NCI-H774 (cell line): ENCODE measurements at places on chromosomes 2 and 18.

DNA sequence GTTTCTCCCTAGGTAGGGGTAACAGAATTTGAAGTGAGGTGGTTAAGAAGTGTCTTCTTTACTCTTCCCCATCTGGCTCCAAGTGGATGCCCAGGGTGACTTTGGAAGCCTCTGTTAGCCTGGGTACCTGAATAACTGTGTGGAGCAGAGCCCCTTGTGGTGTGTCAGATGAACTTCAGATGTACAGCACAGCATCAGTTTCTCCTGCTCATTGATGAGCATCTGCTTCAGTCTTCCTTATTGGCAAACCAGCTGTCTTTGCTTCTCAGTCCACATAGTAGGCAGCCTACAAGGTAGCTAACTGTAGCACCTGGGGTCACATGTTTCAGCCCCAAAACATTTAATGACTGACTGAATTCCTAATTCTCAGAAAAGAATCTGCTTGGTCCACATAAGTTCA is 56.2 kb upstream of the ATP8B1 start:
- DNase-seq: no peak

- no peak for DNase-seq
Measured at GRCh38 chr2:74011246-74011645, 26.5 kb downstream of the TET3 start.

- DNase-seq: no peak
Measured at GRCh38 chr18:80229363-80229762, 18.0 kb downstream of the PARD6G start.

- DNase-seq: no peak
Measured at GRCh38 chr2:2892378-2892777, 485.2 kb downstream of the EIPR1 start.

DNA sequence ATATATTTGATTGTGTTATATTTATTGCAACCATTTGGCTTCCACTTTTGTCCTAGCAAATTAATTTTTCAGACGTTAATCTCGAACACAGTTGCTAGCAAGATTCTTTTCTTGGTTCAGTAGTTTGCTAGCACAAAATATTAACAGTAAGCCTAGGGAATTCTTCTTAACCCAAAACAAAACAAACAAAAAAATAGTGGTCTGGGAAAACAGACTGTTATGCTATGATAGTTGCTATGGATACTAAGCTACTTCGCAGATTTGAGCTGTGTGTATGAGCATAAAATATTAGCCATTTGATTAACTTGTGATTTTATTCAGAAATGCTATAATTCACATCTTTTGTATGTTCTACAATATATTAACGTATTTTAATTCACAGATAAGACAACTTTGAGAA is 541.5 kb upstream of the NETO1 start:
- DNase-seq: no peak

DNA sequence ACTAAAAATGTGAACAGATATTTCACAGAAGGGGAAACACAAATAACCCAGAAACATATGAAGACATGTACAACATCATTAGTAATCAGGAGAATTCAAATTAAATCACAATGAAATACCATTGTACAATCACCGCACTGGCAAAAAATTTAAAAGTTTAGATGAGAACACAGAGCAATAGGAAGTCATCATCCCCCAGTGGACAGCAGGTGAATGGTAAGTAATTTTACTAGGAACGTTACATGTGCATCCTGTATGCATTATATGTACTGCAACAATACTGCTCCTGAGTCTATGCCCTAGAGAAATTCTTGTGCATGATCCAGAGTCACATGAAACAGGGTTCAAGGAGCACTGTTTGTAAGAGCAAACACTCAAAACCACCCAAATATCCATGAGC is 713.8 kb downstream of the NRXN1 start:
- no peak for DNase-seq

DNA sequence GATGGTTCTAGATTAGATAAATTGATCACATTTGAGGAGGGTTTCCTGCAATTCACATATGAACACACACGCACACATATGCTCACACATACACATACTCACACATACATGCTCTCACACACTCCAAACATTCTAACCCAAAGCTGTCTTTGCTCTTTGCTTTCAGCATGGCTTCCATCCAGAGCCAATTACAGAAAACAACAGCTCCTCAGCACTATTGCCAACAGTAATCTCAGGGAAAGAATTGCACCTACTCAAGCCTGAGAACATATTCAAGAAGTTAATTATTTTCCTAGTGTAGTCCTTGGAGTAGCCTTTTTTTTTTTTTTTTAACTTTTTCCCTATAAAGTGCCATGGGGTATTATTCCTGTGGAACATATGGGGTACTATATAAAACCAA is 246.9 kb upstream of the PARD3B start:
- no peak for DNase-seq

- no peak for DNase-seq
Measured at GRCh38 chr2:145350011-145350410, 830.1 kb upstream of the ZEB2 start.

GRCh38 chr2:209644842-209645241 is 126.8 kb upstream of the UNC80 start:
- DNase-seq: no peak

DNA sequence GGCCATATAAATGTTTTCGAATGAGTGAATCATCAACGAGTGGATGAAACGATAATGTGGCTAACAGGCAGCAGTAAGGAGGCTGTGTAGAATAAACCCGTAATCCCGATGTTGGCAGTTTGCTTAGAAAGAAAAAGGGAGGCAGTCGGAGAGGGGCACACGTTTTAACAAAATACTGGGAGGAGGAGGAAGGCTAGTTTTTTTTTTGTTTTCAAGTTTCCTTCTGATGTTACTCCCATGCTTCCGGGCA is 476 bp upstream of the MSH2 start:
- DNase-seq: no peak

- no peak for DNase-seq
Measured at GRCh38 chr2:45654250-45654649, 2.8 kb downstream of the PRKCE start.

GRCh38 chr18:72846736-72847533 is 20.9 kb downstream of the NETO1 start:
- DNase-seq: no peak

GRCh38 chr18:79567481-79568147 is 112.0 kb upstream of the CTDP1 start:
- DNase-seq: no peak

DNA sequence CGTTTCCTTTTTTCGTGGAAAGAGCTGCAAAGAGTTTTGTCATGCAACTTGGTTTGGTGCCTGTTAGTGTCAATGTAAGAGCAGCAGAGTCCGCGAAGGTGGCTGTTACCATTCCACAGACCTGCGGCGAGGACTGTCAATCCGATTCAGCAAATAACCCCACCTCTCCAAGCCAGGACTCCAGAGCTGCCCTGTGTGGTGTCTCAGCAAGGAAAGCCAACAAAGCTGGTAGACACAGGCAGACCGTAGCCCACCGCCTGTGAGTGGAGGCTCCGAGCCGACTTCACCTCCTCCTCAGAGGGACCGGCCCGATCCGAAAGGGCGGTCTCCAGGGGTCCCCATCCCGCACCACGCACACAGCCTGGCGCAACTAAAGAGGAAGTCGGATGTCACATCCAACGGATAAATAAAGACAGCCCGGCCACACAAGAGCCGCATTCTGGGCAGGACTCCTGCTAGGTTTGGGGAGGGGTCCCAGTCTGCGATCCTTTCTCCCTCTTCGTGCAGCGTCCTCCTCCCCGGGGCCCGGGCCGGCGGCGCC is 819 bp downstream of the ANKRD44 start:
- no peak for DNase-seq

- no peak for DNase-seq
Measured at GRCh38 chr2:106358081-106358480, 110.1 kb downstream of the RGPD3 start.

DNA sequence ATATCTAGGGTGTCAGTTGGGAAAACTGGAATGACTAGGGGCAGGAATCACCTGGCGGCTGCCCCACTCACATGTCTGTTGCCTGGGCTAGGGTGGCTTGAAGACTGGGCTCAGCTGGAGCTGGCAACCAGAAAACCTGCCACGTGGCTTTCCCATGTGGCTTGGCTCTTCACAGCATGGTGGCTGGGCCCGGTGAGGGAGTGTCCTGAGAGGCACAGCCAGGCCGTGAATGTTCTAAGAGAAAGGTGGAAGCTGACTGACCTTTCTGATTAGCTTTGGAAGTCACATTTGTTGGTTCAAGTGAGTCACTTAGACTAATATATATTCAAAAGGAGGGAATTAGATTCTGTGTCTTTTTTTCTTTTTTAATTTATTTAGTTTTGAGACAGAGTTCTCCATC is 22.7 kb downstream of the SP5 start:
- no peak for DNase-seq

DNA sequence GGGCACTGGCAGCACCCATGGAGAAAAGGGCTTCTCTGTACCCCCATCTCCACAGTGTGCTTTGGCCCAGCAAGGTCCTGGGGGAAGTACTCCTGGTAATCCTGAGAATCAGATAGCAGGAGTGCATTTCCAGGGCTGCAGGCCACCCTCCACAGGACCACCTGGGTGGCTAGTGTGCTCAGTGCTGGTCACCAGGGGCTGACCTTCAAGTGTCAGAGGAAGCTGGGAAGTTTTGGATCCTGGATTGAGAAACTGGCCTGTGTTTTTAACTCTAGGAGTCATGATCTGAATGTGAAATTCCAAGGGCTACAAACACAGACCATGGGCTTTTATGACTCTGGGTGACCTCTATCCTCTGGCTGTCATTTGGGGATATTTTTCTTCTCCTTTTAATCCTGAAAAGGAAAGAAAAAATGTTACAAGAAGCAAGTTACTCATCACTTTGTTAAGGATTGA is 9.3 kb downstream of the RHOB start:
- no peak for DNase-seq

DNA sequence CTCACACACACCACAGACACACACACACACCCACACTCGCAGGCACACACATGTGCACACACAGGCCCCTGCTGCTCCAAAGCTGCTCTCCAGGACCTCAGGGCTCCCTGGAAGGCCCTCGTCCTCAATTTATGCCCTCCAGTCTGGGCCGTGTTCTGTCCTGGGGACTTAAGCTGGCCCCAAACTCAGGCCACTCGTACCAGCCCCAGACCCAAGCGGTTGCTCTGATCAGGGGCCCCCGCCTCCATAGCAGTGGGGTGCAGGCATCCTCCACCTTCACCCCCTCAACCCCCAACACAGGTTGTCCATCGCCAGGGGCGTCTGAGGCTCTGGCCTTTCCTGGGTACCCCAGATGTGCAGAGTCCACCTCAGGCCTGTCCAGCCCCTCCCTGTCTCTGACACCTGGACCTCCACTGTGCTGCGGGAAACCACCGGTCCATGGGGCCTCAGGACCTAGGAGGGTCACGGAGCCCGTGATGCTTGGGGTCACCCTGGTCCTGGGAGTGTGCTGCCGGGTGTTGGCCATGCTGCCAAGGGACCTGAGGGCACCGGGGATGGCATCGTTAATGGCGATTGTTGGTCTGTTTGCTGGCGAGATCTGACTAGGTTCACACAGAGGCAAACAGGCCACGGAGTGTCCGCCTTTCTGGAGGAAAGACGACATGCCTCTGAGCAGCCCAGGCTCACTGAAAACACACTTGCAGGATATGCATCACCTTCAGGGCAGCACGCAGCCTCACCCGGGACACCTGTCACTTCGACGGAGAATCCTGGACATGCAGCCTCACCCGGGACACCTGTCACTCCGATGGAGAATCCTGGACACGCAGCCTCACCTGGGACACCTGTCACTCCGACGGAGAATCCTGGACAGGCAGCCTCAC is 155.6 kb downstream of the NDUFA10 start:
- DNase-seq: no peak

GRCh38 chr2:40760071-40760666 is 308.3 kb upstream of the SLC8A1 start:
- DNase-seq: no peak

DNA sequence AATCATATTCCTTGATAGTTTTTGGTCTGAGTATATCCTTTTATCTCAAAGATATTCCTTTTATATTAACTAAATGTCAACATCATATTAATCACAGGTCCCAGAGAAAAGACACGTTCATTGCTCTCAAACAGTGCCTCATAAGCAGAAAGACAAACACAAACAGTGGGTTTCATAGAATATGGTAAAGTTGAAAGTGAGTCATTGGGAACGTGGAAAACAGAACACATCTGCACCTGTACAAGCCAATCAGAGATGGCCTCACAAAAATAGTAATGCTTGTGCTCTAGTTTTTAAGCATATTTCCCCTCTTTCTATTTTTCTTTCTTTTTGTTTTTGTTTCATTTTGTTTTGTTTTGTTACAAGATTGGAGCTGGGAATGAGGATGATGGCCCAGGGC is 328.4 kb upstream of the MAP2 start:
- DNase-seq: peak; percentile 21

DNA sequence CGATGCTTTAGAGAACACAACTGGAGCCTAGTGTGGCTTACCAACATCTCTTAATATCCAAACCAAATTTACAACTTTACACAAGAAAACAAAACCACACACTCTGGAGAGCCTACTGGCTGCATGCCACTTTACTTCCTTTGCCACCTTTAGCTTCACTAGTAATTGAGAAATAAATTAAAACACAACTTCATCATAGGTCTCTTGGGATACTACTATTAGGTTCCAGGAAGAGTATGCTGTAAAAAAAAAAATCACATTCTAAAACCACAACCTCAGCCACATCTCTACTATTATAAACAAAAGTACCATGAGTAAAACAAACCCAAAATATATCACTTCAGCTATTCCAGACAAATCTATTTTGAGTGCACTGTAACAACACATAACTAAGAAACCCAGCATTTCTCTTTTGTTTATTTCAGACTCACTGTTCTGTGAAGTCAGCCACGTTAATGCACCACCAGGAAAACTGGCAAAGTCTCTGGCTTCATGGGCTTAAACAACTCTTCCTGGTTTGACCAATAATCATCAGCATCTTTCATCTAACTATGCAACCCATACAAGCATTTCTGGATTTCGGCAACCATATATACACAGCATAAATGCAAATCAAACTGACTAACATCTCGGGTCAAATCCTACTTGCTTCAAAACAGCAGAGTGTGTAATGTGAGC is 59.1 kb downstream of the REV1 start:
- no peak for DNase-seq

DNA sequence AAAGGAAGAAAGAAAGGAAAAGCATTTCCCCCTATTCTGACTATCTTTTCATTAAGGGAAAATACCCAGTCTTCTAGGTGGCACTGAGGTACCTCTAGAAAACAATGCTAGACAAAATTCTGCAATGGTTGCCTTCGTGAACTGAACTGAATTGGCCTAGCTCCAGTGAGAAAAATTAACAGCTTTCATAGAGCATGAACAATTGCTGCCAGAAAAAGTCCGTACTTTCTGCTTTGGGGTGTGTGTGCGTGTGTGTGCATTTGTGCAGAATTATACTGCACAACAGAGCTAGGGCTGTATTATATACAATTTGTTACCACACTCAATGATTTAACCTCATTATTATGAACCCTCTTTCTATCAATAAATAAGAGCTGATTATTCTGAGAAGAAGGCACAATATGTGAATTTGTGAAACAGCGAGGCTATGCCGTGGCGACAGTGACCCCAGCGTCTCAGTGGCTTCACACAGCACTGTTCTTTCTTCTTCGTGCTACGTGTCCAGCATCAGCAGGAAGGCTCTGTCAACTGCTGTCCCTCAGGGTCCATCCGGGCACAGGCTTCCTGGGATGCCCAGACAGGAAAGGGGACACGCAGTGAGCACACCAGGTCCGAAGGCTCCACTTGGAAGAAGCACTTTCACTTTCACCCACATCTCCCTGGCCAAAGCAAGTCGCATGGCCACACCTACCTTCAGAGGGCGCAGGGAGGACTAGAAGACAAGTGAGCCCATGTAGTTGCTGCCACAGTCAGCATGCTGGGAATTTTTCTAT is 47.5 kb downstream of the PTGR3 start:
- DNase-seq: peak; percentile 64

- no peak for DNase-seq
Measured at GRCh38 chr18:59553273-59553870, 143.9 kb downstream of the CCBE1 start.

GRCh38 chr2:26558271-26559043 is 80.5 kb upstream of the OTOF start:
- DNase-seq: no peak
